ENCODE measurements at places on chromosomes 5 and 9. TPM values are rescaled to one million over a fixed set of nuclear protein-coding genes. Genes with fewer than 3 reads are reported as not detected.

DNA sequence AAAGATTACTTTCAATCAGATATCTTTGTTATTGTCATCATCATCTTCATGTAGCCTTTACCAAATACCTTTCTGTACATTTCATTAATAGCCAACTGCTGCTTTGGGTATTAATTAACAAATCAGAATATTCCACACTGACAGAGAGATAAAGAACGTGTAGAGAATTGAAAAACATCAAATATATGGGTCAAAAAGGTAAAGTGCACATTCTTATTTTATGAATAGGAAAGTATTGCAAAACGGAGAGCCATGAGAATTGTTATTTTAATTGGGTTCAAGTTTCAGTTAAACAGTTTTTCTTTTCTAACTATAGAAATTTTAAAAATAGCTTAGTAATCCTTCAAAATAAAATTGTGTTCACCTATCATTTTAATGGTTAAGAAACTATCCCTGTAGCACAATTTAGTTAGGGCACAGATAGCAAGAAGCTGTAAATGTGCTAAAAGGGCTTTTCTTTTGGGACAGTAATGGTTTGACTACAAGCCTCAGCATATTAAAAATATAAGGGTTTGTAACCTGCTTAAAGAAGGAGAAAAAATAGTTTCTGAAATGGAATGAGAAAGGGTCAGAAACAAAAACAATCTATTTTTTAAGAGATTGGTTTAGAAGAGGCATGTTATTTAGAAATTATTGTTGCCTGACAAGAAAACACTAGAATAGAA, 62.9 kb downstream of the PDE4D start:
- DNase-seq: no peak

- peak; percentile 82 for DNase-seq
Measured at GRCh38 chr9:88076286-88077070, 61.8 kb downstream of the SPATA31C2 start.

The OCLN gene
- 29.5 TPM for polyA plus RNA-seq

DNA sequence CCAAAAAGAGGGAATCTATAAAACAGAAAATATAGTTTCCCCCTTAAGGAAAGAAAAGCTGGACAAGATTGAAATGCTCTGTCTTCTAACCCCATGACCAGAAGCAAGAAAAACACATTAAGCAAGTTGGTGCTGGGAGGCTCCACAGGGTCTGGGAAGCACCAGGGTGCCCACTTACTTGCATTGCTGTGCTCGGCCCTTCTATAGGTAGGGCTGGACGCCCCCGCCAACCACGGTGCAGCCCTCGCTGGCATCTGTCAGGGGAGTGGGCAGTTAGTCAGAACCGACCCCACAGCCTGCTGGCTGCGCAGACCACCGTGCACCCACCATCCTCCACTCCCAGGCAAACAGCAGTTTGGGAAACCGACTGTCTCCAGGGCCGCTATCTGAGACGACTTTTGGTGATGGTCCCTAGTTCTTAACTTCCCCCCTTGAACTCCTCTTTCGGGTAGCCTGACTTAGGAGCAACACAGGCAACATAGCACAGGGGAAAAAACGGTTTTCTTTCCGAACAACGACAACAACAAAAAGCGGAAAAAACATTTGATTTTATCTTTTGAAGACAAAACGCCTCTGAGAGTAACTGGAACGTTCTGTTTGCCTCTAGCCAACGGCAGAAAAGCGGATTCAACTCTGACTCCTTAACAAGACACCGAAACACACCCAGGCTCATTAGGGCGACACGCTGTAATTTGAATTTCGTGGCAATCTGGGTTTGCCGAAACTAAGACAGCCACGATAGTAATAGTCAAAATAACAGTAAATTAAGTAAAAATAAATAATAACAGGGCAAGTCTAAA, 3.9 kb downstream of the IRX2 start:
- DNase-seq: no peak

DNA sequence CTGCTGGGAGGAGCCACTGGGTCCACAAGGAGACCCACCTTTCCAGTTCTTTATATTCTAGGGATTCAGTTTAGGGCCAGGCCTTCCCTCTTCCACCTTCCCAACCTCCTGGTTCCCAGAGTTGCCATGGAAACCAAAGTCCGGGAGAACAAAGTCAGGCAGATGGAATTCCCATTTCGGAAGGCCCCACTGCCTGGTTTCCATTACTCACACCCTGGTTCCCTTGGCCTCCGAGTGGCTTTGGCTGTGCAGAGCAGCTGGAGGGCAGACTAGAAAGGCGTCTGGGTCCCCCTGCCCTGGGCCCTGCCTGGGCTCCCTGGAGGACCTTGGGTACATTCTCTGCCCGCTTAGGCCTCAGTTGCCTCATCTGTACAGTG, 136.1 kb downstream of the RGS3 start:
- no peak for DNase-seq

GRCh38 chr9:124101969-124102345, 90.4 kb downstream of the LHX2 start:
- no peak for DNase-seq

The TAF1L gene
- polyA plus RNA-seq: 0.09 TPM

- DNase-seq: no peak
Measured at GRCh38 chr5:132458226-132458560, 32.4 kb downstream of the IRF1 start.

DNA sequence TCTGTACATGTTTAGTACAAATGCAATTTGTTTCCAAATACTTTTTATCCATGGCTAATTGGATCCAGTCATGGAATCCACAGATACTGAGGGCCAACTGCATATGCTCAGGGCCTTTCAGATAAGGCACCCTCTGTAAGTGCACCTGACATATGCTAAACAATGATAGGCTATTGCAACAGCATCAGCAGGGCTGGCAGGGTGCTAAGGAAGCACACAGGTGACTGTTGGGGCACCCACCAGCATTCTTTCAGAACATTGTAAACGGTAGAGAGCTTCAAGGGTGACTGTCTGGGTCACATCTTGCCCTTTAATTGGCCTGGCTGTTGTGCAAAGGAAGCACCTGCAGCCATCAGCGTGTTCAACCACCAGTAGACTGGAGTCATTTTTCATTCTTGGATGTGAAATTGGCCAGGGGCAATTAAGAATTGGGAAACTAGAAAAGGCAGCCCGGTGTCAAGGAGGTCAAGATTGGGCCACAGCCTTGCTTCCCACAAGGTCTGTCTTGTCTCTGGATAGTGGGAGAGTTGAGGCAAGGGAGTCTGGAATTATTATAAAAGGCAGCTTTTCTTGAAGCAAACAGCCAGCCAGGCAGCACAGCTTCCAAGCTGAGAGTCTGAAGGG, 129.3 kb upstream of the RAI14 start:
- no peak for DNase-seq

The CYLC2 gene
- polyA plus RNA-seq: not detected

The TMEM171 gene
- 5.2 TPM for polyA plus RNA-seq

Measured in renal pelvis (tissue), 12 donors.